Activated CD4-positive, alpha-beta T cell treated with anti-CD3 and anti-CD28 coated beads, Interleukin-2, amount 50 U/mL, for 4 hours (primary cell): ENCODE measurements at places on chromosomes 5 and 9.

- no peak for DNase-seq
These were observed 94.7 kb upstream of the RUSC2 start for GRCh38 chr9:35395076-35395705.

- no peak for DNase-seq
These were observed 15.2 kb downstream of the NUP214 start for GRCh38 chr9:131140550-131140949.

- no peak for DNase-seq
These were observed 24.0 kb downstream of the TMOD1 start for GRCh38 chr9:97525451-97525850.

DNA sequence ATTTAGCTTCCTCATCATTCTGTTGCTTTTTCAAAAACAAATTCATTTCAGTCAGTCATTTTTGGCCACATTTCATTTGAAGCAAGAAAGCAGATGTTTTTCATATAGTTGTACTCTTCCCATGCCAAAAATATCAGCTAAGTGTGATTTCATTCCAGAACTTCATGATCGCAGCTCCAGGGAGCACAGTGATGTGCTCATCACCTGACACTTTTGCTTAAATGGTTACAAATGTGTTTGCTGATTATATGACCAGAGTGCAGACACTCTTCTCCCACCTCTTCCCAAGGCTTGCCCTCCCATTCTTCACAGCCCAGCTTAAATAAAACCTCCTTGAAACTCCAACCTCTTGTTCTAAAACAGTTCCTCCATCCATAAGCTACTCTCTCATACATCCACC lies 32.6 kb downstream of the GABRB2 start:
- DNase-seq = no peak

DNA sequence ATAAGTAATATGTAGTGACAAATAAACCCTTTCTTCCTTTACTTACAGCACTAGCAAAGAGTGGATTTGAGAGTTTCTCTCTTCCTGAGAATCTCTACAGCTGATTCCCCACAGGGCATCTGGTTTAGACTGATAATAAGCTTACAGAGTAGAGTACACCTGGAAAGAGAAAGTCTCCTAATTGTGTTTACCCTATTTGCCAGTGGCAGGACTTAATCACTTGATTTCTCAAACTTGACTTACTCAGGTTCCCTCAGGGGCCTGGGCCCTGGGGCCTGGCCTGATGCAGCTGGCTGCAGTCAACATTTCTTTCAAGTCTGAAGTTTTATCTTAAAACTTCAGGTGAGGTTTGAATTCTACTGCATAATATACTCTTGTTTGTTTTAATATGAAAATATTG lies 38.0 kb upstream of the UBTD2 start:
- DNase-seq = no peak

GRCh38 chr5:73180566-73180965 lies 7.6 kb downstream of the TMEM174 start:
- DNase-seq = no peak

DNA sequence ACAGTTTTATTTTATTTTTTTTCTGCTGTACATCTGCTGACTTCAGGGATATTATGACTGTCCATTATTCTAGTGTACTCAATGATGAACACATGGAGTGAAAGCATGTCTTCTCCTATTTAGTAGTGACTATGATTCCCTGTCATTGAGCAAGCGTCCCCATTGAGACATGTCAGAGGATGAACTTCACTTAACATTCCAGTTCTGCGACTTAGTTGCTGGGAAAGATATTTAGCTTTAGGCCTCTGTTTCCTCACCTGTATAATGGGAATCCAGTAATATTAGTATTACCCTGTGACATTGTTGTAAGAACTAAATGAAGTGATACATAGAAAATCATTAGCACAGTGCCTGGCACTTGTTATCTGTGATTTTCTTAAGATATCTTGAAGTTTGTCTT lies 144.8 kb upstream of the DHFR start:
- no peak for DNase-seq

DNA sequence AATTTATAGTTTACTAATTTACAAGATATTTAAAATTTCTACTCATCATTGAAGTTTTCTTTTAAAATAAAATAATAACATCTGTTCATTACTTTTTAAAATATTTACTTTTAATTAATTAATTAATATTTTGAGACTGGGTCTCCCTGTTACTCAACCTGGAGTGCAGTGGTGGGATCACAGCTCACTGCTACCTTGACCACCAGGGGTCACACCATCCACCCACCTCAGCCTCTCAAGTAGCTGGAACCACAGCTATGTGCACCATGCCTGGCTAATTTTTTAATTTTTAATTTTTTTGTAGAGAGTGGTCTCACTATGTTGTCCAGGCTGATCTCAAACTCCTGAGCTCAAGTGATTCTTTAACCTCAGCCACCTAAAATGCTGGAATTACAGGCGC lies 1013.6 kb downstream of the CDH9 start:
- DNase-seq = no peak

DNA sequence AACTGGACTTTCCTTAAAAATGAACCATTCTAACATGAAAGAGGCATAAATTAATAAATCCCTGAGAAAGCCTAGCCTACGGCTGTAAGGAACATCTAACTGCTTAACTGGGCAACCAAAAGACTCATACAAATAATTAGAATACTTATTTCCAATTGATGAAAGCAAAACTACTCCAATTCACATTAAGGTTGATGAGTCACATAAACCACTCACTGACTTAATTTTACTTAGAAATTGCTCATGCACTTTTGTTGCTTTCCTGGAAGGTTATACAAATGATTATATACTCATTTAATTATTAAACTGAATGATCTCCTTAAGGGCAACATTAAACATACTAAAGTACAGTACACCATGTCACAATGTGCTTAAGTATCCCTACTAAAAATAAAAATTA lies 101.9 kb downstream of the NFIB start:
- no peak for DNase-seq

- no peak for DNase-seq
These were observed 100.8 kb upstream of the TLE4 start for GRCh38 chr9:79470954-79471353.

- DNase-seq = no peak
These were observed 711.5 kb downstream of the CETN3 start for GRCh38 chr5:89698028-89698427.

DNA sequence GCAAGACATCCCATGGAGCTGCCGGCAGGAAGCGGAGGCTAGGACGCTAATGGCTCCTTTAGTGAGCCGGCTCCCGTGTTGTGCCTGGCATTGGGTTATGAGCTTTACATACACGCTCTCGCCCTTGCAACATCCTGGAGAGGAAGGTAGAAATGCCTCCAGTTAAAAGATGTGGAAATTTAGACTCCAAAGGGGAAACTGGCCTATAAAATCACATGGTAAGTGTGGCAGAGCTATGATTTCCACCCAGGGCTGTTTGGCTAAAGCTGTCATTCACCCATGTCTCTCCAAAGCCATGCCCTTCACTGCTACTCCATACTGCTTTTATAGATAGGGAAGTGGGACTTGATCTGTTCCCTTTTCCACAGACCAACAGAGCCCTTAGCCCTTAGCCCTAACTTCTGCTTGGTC lies 5.2 kb downstream of the GM2A start:
- no peak for DNase-seq

- DNase-seq = no peak
These were observed 1548.6 kb downstream of the EFNA5 start for GRCh38 chr5:106121972-106122605.

DNA sequence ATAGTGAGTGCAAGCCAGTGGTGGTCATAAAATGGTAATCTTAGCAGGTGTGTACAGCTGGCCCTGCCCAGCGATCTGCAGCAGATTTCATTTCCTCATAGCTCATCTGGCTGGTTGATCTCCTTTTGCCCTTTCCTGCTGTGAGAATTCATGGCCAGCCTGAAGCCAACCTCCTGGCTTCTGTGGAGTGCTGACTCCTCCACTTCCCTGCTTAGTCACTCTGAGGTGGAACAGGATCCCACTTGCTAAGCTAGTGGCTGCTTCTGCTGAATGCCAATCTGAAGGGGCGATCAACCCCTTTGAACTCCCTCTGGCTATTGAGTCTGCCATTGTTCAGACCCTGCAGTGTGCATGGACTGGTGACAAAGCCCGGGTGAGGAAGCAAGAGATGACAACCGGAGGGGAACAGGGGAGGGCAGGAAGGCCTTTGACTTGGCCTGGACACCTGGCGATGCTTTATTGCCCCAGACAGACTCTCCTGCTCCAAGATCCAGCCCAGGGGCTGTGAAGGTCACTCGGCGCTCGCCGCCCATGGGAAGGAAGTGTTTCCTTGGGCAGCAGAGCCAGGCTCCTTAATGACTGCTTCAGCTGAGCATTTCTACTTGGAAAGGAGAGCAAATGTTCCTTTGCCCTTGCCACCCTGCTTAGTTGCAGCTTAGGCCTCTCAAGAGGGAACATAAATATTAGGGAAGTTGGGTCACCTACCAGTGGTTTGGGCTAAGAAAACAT lies 341.1 kb downstream of the ZSWIM6 start:
- DNase-seq = no peak

DNA sequence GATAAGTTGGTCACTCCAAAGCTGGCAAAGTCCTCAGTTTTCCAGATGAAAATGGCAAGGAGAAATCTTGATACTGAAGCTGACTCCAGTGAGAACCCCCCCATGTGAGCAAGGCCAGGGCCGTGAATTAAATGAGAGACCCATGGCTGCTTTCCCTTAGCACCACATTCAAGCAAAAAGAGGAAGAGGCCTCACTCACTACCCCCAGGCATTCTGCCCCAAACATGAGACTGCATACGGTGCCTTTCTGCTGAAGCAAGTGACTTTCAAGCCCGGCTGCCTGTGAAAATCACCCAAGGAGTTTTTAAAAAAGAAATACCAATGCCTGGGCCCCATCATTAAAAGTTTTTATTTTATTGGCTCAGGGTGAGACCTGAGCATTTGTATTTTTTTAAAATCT lies 66.9 kb downstream of the TMEM252 start:
- no peak for DNase-seq

GRCh38 chr9:80932947-80933780 lies 756.2 kb downstream of the TLE1 start:
- DNase-seq = no peak

- no peak for DNase-seq
These were observed 223.8 kb upstream of the S1PR3 start for GRCh38 chr9:88767504-88767790.

DNA sequence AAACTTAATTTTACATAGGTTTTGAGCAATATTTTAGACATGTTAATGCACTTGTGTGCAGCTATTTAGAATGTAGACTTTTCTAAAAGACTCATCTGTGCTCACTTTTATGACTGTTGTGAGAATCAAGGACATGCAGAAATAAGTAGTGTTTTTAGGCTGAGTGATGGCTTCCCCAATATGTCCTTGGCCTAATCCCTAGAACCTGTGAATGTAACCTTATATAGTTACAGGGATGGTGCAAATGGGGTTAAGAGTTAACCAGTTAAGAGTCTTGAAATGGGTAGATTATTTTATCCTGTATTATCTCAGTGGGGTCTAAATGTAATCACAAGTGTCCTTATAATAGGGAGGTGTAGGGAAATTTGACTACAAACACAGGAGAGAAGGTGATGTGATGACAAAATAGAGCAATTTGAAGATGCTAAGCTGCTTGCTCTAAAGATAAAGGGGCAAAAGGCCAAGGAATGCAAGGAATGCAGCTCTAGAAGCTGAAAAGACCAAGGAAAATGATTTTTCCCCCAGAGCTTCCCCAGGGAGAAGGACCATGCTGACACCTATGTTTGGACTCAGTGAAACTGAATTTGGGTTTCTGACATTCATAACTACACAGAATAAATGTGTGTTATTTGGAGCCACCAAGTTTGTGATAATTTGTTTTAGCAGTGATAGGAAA lies 298.0 kb upstream of the PAPPA start:
- no peak for DNase-seq

DNA sequence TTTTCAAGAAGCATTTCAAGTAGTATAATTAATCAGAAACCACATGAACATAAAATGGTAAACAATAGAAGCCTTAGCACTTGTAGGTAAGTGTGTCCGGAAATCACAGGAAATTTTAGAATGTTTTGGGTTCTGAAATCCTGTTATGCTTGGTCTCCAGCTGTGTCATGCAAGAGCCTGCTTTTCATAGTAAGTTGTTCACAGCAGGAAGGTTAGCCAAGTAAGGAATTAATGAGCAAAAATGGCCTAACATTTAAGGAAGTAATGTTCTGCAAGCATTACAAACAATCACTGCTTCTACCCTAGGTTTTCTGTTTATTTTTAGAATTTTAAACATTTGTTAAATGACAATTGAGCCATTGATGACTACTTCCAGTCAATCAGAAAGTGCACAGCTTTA lies 669.5 kb downstream of the SLCO4C1 start:
- DNase-seq = no peak

DNA sequence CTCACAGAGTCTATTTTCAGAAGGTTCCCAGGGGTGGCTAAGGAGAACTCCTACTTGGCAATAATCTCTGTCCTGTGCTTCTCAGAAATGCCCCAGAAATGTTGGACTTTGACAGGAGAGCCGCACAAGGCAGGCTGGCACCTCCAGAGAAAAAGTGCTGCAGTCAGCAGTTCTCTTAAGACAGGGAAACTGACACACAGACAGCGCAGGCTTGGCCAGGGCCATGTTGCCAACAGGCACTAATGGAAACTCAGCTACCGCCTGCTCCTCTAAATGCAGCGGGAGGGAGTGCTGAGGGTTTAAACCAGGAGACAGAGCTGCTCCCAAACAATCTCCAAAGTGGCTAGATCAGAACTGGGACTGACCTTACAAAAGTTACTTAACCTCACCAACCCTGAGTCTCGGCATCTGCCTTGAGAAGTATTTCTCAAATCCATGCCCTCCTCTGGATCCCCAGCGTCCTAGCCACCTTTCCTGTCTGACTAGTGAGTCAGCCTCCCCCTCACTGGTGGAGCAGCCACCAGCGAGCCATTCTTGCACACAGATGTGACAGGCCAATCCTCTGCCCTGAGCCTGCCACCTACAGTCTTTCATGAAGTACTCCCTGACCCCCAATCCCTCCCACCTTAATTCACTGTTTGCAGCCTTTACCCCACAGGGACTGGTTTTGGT lies 186.4 kb downstream of the CDK5RAP2 start:
- DNase-seq = no peak

DNA sequence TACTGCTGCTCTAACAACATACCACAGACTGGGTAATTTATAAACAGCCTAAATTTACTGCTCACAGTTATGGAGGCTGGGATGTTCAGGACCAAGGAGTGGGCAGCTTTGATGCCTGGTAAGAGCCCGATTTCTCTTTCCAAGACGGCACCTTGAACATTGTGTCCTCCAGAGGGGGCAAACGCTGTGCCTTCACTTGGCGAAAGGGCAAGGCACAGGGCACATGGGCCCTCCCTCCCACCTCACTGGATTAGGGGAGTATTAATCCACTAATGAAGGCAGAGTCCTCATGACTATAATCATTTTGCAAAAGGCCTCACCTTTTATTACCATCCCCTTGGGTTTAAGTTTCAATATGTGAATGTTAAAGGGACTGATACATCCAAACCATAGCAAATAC lies 397.7 kb downstream of the TMEM38B start:
- DNase-seq = no peak

- no peak for DNase-seq
These were observed 179.9 kb upstream of the NR3C1 start for GRCh38 chr5:143583409-143583808.
